ENCODE measurements at places on chromosomes 2 and 18.
A peak's percentile ranks its signal among the peaks of the same experiment; 100 is the strongest.

GRCh38 chr2:179336782-179337534 is 72.3 kb upstream of the SESTD1 start:
- no peak for DNase-seq

- DNase-seq, result no peak
These were observed 13.4 kb downstream of the CERS6 start for GRCh38 chr2:168469281-168469988.

DNA sequence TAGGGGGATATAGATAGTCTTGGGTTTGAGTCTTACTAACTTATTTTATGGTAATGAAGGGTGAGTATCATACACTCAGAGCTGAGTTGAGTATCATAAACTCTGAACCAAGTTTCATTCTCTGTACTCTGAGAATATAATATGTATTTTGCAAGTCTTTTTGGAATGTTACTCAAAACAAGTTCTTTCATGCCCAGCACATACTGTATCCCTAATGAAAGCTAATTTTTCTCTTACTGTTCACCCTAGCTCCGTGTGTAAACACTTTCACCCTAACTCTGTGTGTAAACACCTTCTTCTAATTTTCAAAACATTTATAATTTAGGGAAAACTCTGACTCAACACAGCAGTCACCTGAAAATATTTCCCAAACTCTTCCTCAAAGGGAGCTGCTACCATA is 29.7 kb upstream of the CHST9 start:
- no peak for DNase-seq

DNA sequence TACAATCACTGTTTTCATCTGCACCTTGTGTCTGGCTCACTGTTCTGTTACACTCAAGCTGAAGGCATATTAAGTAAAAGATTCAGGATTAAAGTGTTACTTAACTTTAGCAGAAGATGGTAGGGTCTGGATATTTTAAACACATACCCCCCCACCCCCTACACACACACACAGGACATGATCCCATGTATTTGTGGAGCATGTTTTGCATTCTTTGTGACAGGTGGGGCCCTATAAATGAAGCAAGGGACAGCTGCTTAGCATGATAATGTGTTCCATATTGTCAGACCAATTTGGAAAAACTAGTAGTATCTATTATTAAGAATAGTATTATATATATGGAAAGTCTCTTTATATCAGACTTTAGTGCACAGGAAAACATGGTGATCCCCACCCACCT is 335.2 kb upstream of the TNP1 start:
- no peak for DNase-seq

- DNase-seq, result no peak
These were observed 508.9 kb downstream of the FBXO15 start for GRCh38 chr18:73638709-73639108.

GRCh38 chr2:67083951-67084350 is 313.2 kb upstream of the ETAA1 start:
- no peak for DNase-seq

GRCh38 chr2:28271231-28271918 is 121.3 kb upstream of the FOSL2 start:
- DNase-seq, result no peak

DNA sequence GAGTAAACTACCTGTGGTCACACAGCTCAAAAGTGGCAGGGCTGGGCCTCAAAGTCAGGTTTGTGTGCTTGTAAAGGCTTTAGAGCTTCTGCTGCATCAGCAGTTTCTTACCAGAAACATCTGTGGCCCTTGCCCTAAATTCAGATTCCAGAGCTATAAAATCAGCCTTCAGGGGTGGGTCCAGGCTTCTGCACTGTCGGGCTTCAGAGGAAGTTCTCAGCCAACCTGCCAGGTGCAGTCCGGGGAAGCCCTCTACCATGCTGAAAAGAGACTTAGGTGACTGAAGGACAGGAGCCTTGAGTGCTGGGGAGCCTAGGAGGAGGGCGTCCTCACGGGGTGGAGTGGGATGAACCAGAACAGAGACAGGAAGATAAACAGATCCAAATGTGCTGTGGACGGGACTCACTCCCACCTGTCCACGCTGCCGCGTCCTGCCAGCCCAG is 69.9 kb upstream of the HS6ST1 start:
- DNase-seq, result no peak

- DNase-seq, result peak; percentile 2
These were observed 1356.2 kb upstream of the NXPH2 start for GRCh38 chr2:140136366-140136765.

DNA sequence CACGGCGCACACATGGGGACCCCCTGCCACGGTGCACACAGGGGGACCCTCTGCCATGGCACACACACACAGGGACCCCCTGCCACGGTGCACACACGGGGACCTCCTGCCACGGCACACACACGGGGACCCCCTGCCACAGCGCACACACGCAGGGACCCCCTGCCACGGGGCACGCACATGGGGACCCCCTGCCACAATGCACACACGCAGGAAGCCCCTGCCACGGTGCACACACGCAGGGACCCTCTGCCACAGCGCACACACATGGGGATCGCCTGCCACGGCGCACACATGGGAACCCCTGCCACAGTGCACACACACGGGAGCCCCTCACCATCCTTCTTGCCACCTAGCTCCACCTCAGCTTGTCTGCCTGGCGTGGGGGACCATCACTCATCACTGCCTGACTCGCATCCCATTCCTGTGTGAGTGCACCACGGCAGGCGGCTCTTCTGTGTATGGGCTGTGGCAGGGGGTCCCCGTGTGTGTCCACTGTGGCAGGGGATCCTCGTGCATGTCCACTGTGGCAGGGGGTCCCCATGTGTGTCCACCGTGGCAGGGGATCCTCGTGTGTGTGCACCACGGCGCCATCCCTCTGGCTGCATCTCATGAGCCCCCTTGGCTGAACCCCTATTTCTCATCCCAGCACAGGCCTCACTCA is 206.7 kb downstream of the EIPR1 start:
- DNase-seq, result no peak

DNA sequence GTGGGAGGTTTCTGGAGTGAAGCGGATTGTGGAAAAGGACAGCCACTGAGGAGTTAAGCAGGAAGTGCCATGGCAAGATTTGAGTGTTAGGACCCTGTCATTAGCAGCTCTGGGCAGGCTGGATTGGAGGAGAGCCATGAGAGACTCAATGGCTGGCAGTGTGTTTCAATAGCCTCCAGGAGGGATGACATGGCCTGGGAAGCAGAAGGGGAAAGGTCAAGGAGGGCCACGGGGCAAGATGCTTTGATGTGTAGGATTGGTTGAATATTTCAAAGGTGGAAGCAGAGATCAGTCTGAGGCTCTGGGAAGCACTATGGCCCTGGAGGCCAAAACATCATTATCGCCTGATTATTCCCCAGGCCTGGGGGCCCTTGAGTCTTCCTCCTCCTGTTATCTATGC is 229.0 kb upstream of the HS6ST1 start:
- no peak for DNase-seq

- no peak for DNase-seq
These were observed 4.4 kb downstream of the ACTG2 start for GRCh38 chr2:73897240-73897583.

GRCh38 chr2:197606180-197606579 is 69.2 kb downstream of the RFTN2 start:
- DNase-seq, result no peak

- DNase-seq, result no peak
These were observed 82.6 kb downstream of the HDAC4 start for GRCh38 chr2:239318151-239318611.

DNA sequence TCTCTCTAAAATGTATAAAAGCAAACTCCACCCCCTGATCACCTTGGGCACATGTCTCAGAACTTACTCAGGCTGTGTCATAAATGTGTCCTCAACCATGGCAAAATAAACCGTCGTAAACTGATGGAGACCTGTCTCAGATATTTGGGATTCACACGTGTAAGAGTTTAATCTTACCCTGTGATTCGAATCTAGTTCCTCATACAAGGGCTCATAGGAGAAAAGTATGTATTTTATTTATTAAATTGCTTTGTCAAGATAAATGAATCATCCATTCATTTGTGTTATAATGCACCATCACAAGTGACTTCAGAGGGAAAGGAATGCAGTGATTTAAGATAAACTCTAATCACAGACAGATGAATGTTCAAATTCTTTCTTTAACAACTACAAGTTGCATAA is 712.5 kb upstream of the LRATD1 start:
- DNase-seq, result no peak

- DNase-seq, result no peak
These were observed 705 bp downstream of the YES1 start for GRCh38 chr18:811182-811891.

GRCh38 chr18:58581265-58581664 is 47.6 kb downstream of the ALPK2 start:
- no peak for DNase-seq

GRCh38 chr2:154455166-154455565 is 243.3 kb upstream of the KCNJ3 start:
- no peak for DNase-seq

DNA sequence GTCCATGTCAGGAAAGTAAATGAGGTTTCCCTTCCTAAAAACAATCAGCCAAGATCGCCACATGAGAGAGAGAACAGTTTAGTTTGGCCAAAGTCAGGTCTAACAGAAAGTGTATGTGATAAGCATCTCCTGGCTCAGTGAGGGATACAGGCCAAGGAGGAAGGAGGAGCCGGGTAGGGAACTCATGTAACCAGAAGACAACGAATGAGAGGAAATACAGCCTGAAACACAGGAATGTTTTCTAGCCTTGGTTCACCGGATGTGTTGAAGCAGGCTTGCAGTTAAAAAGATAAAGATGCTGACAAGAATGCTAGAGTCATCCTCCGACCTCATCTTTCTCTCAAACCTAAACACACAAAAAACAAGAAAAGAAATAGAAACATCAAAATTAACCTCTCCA is 283.9 kb upstream of the SIX2 start:
- no peak for DNase-seq

DNA sequence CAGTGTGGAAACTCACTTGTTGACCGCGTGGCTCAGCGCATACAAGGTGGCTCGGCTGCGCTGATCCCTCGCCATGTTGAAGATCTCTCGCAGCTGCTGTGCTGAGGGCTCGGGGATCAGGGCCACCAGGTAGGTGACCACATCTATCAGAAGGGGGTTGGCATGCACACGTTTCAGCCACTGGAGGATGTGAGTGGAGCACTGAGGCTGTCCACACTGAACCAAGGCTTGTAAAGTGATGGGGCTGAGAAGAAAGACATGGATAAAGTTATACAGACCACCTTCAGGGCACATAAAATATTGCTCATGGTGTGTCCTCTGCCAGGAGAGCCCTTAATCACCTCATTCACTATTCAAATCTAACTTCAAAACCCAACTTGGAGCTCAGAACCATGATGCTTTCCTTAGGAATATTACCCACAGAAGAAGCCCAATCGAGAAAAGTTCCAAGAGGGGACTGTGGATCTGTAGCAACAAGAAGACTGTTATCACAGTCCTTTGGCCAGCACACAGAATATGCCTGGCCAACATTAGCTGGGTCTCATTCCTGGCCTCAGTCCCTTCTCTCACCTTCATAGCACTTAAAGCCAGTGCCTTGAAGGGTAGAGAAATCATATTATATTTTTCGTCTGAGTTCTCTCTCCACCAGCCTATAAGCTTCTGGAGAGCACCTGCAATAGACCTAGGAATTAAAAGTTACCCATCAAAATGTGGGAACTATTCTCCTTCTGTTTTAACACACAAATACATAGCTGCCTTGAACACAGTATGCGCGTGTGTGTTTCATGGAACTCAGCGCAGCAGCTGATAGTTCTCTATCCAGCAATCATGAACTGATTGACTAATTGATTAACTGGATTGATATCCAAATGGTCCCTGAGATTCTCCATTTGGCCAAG is 11.3 kb downstream of the APOB start:
- no peak for DNase-seq

DNA sequence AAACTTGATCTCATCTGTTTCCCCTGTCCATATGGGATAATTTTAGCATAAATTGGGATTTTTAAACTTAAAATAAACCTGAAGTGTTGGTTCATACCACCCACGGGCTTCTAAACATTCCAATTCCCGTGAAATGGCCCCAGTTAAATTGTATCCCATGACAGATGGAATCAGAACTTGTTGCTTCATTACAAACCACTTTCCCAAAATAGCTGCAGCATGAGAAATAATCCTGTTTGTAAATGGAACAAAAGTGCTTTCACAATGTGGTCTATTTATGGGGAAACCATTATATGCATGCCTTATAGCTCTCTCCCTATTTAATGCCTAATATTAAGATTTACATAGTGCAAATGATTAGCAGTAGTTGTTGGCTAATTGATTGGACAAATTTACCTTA is 15.9 kb downstream of the SCG2 start:
- no peak for DNase-seq

DNA sequence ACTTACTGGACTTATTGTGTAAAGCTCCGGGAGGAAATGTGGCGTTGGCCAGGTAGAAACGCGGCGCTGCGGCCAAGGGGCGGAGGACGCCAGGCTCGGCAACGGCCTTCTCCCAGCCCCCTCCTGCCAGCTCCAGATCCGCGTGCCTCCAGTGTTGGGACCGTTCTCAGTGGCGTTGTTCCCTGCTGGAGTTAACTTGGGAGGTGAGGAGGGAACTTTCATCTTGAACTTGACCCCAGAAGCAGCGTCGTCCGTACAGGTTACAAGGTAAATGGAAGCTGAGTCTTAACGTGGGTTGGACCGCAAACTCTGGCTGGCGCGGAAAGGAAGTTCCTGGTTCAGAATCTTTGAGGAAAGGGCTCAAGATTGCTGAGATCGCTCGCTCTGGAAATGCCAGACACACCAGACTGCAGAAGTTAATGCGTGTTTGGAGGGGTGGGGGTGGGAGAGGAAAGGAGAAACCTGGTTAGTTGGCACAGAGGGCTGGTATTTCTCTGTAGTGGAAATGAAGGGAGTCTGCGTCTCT is 1.3 kb downstream of the TANC1 start:
- no peak for DNase-seq

DNA sequence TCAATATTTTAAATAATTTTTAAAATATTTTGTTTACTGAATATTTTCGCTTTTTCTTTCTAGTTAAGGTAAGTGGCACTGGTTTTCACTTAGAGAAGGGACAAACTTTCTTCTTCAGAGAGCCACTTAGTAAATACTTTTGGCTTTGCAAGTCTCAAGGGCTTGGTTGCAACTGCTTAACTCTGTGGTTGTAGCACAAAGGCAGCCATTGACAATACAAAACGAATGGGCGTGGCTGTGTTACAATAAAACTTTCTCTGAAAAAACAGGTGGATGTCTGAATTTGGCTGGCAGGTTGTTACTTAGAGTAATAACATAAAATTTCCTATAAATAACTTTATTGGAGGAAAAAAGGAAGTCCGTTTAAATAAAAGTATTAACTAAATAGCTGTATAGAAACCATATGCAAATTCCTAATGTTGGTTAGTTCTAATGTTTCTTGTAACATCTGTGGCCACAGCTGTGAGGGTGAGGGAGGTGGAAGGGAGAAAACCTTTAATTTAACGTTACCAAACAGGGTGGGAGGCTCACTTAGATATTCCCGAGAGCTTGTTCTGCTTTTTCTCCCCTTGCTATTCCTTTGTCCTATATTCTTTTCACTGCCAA is 62.4 kb upstream of the TNP1 start:
- DNase-seq, result no peak

All from cerebellar nuclear complex (tissue), 1 donor.